ENCODE measurements at places on chromosomes 6 and 20. TPM values are rescaled to one million over a fixed set of nuclear protein-coding genes. Genes with fewer than 3 reads are reported as not detected.

The GSTA3 gene
- total RNA-seq: 3.0 TPM

The NUDT3 gene
- total RNA-seq: 38.5 TPM

DNA sequence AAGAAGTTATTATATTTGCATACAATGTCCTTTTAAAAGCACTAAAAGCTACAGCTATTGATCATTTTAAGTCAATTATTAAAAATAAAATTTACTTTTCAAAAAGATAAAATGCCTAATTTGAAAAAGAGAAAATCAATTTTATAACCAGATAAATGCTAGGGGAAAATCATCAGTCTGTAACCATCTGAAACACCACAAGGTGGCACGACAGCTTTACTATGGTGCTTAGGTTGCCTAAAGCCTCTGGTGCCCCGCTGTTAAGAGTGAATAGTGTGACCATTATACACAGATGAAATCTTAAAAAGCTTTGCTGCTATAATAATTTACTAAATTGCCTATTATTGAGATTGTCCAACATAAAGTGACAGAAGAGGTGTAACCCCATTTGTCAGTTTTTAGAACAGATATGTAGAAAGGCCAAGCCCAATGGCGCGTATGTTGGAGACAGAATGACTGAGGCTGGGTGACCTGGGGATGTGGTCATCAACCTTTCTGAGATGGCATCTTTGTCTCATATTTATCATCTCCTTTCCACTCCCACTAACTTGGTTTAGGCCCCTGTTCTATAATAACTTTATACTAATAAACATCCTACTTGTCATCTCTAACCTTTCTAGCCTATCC lies 100.8 kb downstream of the MOXD1 start:
- peak; percentile 27 for DNase-seq
- no peaks in the 10 kb centered on the region for H3K36me3 ChIP-seq
- H3K4me3 ChIP-seq: no peak overlapping the region
- H3K4me1 ChIP-seq: no peaks in the 10 kb centered on the region

- no peak overlapping the region for H3K4me3 ChIP-seq
- no peak for DNase-seq
- H3K36me3 ChIP-seq: peaks cover 23% of the 10 kb centered on the region
- no peak overlapping the region for H3K27ac ChIP-seq
- no peaks in the 10 kb centered on the region for H3K27me3 ChIP-seq
Measured at GRCh38 chr6:3742076-3742425, 9.5 kb downstream of the PXDC1 start.

DNA sequence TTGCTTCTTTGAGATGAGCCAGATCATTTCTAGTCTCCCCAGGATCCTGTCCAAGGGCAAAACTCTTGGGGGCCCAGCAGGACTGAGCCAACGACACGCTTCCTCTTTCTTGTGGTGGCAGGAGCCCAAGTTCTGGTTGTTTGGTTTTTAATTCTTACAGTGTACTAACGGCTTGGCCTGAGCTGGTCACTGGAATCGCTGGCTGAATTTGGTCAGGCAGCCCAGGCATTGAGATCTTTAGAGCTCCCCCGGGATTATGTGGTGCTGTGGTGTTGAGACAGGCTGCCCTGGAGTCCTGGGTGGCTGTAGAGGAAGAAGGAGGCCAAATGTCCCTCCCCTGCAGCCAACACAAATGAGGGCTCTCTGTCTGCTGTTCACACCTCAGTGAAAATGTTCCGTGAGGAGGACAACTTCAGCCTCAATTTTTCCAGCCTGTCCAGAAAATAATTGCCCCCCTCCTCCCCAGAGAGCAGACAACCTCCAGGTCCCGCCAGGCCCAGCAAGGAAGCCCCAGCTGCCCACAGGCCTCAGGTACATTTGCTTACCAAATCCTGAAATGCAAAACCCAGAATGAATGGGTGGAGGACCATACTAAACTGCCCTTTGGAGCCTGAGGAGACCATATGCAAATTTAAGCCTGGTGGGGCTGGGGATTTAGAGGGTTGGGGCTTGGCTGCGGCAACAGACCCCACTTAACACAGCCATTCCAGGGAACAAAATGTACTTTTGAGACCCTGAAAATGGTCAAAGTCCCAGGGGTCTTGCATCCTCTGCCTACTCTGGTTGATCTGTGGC lies 23.6 kb downstream of the BNIP5 start:
- no peak overlapping the region for H3K4me3 ChIP-seq
- no peaks in the 10 kb centered on the region for H3K36me3 ChIP-seq
- H3K27ac ChIP-seq: no peak overlapping the region
- no peaks in the 10 kb centered on the region for H3K4me1 ChIP-seq
- peak; percentile 35 for DNase-seq
- no peaks in the 10 kb centered on the region for H3K27me3 ChIP-seq

GRCh38 chr6:151436802-151437201 lies 15.1 kb downstream of the RMND1 start:
- no peaks in the 10 kb centered on the region for H3K36me3 ChIP-seq
- H3K27me3 ChIP-seq: no peaks in the 10 kb centered on the region
- no peaks in the 10 kb centered on the region for H3K4me1 ChIP-seq
- peak; percentile 16 for DNase-seq
- no peak overlapping the region for H3K27ac ChIP-seq

DNA sequence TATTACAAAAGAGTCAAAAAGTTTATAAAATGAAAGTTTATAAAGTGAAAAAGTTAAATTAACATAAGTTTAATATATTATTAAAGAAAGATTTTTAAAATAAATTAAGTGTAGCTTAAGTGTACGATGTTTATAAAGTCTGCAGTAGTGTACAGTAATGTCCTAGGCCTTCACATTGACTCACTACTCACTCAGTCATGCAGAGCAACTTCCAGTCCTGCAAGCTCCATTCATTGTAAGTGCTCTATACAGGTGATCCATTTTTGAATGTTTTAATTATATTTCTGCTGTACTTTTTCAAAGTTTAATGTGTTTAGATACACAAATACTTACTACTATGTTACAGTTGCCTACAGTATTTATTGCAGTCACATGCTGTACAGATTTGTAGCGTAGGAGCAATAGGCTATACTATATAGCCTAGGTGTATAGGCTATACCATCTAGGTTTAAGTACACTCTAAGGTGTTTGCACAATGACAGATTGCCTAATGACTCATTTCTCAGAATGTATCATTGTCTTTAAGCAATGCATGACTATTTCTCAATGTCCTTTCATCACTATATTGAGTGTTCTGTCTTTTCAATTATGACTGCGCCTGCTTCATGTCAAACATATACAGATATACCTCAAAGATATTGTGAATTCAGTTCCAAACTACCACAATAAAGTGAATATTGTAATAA lies 1110.3 kb upstream of the MAP3K7 start:
- H3K4me1 ChIP-seq: no peaks in the 10 kb centered on the region
- no peak overlapping the region for H3K4me3 ChIP-seq
- DNase-seq: no peak
- no peaks in the 10 kb centered on the region for H3K27me3 ChIP-seq
- H3K27ac ChIP-seq: no peak overlapping the region
